Fibroblast of the aortic adventitia (primary cell): ENCODE measurements at places on chromosomes 1 and 21. TPM values are rescaled to one million over a fixed set of nuclear protein-coding genes. Genes with fewer than 3 reads are reported as not detected.

LCE2A gene
- not detected in 2 replicates for total RNA-seq

TENT5C gene
- total RNA-seq: 0.45 and 5.5 TPM in 2 replicates

DNA sequence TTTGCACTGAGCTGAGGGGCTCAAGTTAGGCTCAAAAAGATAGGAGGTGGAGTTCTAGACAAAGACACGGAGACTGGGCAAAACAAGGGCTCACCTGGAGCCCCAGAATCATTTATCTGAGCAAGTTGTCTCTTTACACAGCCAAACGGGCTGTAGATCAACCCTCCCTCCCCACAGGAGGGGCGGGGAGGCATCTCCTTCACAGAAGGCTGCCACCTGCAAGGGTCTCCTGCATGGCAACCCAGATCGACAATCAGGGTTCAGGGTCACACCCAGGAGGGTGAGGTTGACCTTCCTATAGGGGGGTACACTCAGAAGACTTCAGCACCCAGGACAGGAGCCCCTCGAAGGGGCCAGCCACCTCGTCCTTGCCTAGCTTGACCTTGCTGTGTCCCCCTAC, 84.0 kb downstream of the CD247 start:
- no peak for DNase-seq

DNA sequence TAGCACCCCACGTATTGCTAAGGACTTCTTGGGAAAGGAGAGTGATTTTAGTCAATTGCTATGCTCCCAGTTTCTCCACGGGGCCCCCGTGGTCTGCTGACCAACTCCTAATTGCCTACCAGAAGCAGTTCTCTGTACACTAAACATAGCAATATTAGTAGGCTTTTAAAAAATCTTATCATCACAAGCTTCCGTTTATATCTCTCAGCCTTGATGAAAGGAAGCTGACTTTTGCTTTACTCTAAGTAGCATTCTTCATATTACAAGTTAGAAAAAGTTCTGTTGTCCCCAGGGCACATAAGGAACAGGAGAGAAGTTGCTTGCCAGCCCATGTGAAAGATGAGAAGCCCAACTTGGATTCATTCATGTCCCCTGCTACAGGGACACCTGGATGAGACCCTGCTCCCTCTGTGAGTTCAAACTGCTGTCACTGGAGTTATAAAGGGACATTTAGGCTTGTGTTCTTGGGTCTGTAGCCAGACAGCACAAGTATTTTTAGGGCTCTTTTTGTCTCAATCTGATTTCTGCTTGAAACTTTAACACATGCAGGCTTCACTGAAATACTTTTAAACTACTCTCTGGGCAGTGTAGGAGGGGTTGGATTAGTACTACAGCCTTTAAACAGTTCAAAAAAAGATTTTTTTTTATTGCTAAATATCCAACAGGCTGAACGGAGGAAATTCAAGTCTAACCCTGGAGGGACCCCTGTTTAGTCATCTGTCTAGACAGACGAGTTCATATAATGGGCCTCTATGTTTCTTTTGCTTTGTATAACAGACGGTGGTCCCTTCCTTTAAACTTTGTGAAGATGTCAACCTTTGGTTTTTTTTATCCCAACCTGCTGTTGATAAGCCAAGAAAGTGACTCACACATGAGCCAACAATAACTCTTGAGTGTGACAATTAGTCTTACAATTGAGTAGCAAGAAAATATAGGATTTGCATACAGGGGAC, 29.5 kb downstream of the TGFB2 start:
- peak; percentile 44 for DNase-seq

GRCh38 chr1:22074803-22075202, 22.3 kb downstream of the CDC42 start:
- no peak for DNase-seq

AGMAT gene
- total RNA-seq: 0.16 and 1.4 TPM in 2 replicates

FAM72A gene
- total RNA-seq: 2.9 and 4.8 TPM in 2 replicates

GRCh38 chr1:167051907-167052306, 38.3 kb downstream of the GPA33 start:
- no peak for DNase-seq

DNA sequence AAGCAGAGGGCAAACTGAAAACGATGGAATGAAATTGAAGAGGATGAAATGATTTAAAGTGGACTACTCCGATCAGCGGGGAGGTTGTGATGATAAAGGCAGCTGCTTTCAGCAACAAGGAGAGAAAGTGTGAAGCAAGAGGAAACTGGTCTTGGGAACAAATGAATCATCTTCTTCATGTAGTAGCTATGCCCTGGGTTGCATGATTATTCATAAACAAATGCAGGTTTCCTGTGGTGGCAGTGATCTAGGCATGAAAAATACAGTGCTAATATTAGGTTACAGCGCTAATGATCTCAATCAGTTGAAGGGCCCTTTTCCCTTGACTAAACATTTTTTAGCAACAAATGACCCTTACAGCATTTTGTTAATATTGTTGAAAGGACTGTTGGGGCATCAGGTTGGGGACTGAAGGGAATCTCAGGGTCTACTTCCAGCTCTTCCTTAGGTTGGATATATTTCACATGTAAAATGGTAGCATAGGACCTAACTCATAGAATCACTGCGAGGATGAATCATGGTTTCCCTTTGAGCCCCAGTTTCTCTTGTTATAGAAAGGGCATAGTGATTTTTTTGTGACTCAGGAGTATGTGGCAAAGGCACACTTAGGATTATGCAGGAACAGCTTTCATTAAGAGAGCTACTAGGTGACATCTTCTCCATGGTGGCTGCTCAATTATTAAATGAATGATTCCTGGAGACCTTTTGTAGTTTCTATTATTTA, 1.9 kb upstream of the ZFYVE9 start:
- peak; percentile 73 for DNase-seq

DNA sequence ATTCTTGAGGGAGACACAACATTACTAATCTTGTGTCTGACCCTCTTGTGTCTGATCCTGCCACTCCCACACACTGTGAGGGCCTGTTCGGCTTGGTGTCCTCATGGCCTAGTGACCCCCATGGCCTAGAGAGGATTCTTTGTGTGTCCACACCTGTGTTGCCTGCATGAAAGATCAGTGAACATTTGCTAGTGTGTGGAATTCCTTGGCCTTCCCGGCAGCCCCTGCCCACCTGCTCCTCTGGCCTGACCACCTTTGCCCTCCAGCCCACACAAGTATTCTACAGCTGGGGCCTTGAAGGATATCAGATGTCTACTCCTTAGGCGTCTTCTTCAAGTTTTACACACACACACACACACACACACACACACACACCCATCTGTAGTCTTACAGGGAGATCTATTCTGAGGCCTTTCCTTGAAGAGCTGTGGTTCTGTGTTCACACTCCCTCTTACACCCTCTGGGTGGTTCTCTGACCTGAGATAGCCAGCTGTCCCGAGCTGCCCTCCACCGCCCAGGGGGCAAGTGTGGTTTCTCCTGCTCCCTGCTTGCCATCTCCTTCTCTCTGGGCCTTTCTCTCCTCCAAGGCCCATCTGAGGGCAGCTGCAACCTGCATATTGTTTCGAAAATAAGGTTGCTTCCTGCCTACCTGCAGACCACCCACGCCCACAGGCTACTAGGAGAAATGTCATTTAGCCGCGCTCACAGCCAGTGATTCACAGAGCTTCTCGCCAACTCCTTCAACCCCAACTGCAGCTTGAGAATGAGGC, 45.4 kb downstream of the CD247 start:
- no peak for DNase-seq

DNA sequence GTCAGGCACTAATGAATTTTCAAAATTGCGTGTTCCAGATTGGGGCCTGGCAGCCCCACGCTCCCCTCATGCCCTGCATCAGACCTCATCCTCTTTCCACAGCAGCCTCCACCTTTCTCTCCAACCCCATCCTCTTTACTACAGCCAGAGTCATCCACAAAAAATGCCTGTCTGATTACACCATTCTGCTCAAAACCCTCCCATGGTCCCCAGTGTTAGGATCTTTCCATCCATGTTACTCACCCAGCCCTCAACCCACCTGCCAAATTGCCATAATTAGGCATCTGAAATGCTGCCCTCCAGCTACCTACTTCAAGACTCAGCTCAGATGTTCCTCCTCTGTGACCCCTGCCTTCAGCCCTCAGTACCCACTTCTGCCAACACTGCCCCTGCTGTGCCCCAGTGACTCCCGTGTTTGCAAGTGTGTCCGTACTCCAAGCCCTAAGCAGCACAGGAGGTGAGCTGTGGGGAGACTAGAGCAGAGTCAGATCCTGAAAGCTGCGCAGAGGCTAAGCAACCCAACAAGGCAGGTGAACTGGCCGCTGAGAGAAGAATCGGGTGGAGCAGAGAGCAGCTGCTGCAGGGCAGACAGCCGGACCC, 715 bp upstream of the ARTN start:
- peak; percentile 49 for DNase-seq

- peak; percentile 2 for DNase-seq
Measured at GRCh38 chr1:118021668-118022067, 92.1 kb downstream of the WDR3 start.
